ENCODE measurements at places on chromosomes 7 and 10.

GRCh38 chr7:43111630-43112458 lies 603 bp upstream of the HECW1 start:
- no peak for DNase-seq

- no peak for DNase-seq
Measured at GRCh38 chr10:21100871-21101514, 203.9 kb upstream of the NEBL start.

- DNase-seq: no peak
Measured at GRCh38 chr7:23285657-23286646, 13.2 kb upstream of the MALSU1 start.

- no peak for DNase-seq
Measured at GRCh38 chr10:87752566-87752965, 65.5 kb downstream of the ATAD1 start.

DNA sequence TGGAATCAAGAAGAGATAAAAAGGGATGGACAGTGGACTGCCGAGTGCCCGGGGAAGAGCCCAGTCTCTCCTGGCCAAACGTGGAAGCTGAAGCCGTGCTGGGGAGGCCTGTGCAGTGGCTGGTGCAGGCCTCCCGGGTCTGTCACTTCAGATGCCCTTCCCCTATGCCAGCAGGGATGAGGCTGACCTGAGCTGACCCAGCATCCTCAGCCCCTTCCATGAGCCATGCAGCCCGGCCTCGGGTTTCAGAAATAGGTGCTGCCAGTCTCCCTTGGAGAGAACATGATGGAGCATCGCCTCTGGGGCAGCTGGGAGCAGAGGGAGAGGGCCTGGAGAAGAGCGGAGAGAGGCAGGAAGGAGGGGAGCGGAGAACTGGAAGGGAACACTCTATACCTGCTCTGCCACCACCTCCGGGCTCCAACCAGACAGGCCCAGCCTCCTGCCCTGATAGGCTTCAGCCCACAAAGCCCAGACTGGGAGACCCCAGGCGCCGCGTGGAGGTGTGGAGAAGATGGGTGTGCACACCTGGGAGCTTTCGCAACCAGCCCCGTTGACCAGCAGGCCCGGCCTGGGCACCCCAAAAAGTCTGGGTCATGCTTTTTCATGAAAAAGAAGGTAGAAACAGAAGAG lies 68.6 kb upstream of the PPP2R2D start:
- no peak for DNase-seq

Measured in pancreas (tissue), 10 donors.